ENCODE measurements at places on chromosomes 5 and 9. TPM values are rescaled to one million over a fixed set of nuclear protein-coding genes. Genes with fewer than 3 reads are reported as not detected.

DNA sequence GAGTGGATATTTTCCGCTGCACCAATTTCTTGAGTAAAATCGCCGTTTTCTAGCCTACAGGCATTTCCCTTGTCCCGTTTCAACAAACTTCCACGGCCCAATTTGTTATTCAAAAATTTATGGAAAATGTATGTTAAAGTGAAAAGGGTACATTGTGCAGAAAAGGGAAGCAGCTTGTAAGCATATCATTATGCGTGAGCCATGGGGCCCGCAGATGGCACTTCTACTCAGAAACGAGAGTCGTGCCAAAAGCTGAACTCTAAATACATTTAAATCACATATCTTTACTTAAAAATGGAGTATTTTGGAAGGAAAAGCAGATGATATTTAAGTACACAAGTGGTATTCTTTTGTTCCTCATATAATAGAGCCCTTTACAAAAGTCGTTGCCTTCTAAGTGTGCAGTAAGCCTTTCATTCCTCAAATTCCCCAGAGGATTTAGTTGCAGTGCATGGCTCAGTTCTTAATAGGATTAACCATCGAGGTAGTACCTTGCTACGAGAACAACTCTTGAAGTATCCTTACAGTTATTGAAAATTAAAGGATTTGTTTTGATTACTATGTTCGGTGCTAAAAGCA is 1227.2 kb upstream of the WWC1 start:
- H3K27ac ChIP-seq, result no peak overlapping the region
- H3K4me3 ChIP-seq, result no peak overlapping the region
- H3K27me3 ChIP-seq, result no peaks in the 10 kb centered on the region
- no peak for DNase-seq

- H3K27ac ChIP-seq, result no peak overlapping the region
- H3K4me1 ChIP-seq, result no peaks in the 10 kb centered on the region
- no peaks in the 10 kb centered on the region for H3K27me3 ChIP-seq
- no peaks in the 10 kb centered on the region for H3K36me3 ChIP-seq
- DNase-seq, result no peak
- no peak overlapping the region for H3K4me3 ChIP-seq
Observed at GRCh38 chr9:75418518-75418917, 330.2 kb downstream of the OSTF1 start.

GRCh38 chr5:142322747-142323479 is 1.9 kb downstream of the SPRY4 start:
- peaks cover 38% of the 10 kb centered on the region for H3K4me1 ChIP-seq
- H3K36me3 ChIP-seq, result no peaks in the 10 kb centered on the region
- DNase-seq, result no peak
- H3K4me3 ChIP-seq, result peak overlapping the region; percentile 74
- H3K27ac ChIP-seq, result no peak overlapping the region

DNA sequence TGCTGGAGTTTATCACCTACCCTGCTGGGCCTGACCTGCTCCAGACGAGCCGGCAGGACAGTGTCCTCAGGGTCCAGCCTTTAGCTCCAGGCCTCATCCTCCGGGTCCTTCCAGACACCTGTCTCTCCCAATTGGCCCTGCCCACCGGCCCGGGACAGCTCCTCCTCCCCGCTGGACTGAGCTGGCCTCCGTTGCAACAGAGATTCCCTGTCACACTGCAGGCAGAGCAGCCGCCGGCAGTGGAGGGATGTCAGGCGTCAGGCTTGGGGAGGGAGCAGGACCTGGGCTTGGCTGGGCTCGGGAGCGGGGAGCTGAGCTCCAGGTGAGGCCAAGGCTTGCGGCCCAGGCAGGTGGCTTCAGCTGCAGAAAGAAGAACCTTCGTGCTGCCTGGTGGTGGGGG is 1.7 kb downstream of the KCNT1 start:
- DNase-seq, result no peak
- no peaks in the 10 kb centered on the region for H3K36me3 ChIP-seq
- no peaks in the 10 kb centered on the region for H3K27me3 ChIP-seq
- no peak overlapping the region for H3K27ac ChIP-seq

The ZFR gene
- 45.1 TPM for total RNA-seq

- H3K4me1 ChIP-seq, result peaks cover 12% of the 10 kb centered on the region
- H3K4me3 ChIP-seq, result no peak overlapping the region
- DNase-seq, result no peak
Observed at GRCh38 chr5:41776435-41776834, 93.8 kb downstream of the OXCT1 start.

The NREP gene
- 4.5 TPM for total RNA-seq
